ENCODE measurements at places on chromosomes 3 and 15.

- DNase-seq, result no peak
Measured at GRCh38 chr3:194985031-194985578, 285.9 kb downstream of the XXYLT1 start.

DNA sequence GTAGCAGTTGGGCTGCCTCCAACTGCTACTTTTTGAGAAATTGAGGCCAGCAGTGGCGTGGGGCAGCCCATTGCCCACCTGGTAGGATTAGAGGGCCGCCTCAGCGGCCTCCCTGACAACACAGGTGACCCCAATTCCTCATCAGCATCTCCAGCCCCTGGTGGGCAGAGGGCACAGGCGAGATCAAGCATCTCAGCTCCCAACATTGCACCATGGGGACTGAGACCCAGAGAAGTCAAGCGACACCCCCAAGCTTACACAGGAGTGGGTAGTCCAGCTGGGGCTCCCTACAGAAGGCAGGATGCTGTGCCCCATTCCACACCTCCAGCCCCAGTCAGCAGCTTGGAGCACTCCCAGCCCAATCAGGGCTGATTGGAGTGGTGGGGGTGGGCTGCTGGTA is 228 bp upstream of the H1-8 start:
- no peak for DNase-seq

GRCh38 chr3:116306720-116307119 is 138.6 kb downstream of the LSAMP start:
- DNase-seq, result no peak

DNA sequence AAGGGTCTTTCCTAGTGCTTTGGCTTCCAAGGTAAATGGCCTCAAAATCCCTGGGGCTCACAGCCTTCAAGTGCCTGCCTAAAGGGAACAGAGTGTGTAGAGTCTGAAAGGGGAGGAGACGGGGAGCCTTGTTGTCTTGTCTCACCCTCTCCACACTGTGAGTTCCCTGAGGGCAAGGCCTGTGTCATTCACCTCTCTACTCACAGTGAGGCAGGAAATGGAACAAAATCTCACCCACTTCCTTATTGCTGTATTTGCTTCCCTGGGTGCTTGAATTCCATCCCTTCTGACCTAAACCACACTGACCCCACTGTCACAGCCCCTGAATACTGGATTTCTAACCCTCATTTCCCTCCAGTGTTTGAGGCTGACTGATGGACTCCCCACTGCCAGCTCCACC is 197.5 kb downstream of the EPHB1 start:
- DNase-seq, result no peak

DNA sequence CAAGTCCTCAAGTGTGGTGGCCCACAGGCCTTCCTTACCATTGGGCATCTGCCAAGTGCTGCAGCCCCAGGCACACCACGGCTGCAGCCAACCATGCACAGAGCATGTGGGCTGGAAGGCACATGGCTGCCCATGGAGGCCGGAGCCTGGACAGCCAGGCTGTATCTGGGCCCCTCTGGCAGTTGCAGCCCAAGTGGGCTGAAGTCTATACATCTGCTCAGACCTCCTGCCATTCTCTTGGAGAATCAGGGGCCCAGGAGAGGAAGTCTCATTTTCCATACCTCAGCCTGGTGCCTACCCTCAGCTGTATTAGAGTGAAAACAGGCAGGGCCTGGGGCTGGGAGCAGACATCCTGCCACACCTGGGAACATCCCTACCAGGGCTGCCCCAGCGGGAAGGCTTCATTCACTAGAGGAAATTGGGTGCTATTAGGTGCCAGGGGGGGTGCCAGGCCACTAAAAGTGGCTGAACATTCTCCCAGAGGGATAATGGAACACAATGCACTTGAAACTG is 48.0 kb upstream of the SLCO2A1 start:
- DNase-seq, result no peak

DNA sequence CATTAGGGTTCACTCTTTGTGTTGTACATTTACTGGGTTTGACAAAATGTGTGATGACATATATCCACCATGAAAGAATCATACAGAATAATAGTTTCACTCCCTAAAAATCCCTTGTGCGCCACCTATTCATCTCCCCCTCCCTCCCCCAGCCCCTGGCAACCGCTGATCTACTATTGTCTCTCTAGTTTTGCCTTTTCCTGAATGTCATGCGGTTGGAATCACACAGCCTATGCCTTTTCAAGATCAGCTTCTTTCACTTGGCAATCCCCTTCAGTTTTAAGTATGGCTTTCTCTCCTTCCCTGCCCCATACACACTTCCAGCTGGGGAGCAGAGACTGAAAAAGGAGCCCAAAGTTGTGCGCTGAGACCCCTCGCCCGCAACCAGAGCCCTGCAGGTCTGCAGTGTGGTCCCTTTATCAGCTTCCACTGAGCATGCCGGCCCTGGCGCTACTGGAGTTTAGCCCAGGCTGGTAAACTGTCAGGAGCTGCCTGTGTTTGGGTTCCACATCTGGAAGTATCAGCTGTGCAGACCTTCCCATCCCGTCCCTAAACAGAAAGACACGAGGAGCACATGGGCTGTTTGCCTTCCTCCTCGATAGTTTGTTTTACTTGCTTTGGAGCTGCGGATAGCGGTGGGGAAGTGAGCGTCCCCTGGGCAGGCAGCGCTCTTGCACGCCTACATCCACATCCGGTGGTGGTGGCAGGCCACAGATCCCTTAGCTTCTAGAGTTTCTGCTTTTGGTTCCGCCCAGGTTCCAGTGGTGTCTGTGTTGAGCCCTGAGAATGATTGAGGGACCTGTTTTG is 12.3 kb downstream of the BOC start:
- DNase-seq, result no peak
